ENCODE measurements at places on chromosomes 2 and 18. TPM values are rescaled to one million over a fixed set of nuclear protein-coding genes. Genes with fewer than 3 reads are reported as not detected.

DNA sequence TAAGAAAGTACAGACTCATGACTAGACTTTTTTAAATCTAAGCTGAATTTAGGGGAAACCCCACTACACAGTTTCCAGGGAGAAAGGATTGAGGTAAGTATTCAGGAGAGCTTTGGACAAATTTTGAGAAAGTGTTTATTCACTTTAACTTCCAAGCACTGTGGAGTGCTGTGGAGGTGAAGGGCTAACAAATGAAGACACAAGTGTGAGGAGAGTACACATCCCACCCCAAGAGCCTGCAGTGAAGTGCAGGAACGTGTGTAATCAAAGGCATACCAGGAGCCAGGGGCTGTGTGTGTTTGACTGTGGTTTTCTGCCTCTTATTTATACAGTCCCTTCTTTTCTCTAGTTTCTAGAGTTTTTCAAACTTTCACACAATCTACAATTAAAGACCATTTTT lies 118.3 kb downstream of the CMPK2 start:
- no peak overlapping the region for H3K4me3 ChIP-seq
- H3K27me3 ChIP-seq: no peaks in the 10 kb centered on the region
- no peaks in the 10 kb centered on the region for H3K36me3 ChIP-seq
- peaks cover 9% of the 10 kb centered on the region for H3K4me1 ChIP-seq
- DNase-seq: no peak

DNA sequence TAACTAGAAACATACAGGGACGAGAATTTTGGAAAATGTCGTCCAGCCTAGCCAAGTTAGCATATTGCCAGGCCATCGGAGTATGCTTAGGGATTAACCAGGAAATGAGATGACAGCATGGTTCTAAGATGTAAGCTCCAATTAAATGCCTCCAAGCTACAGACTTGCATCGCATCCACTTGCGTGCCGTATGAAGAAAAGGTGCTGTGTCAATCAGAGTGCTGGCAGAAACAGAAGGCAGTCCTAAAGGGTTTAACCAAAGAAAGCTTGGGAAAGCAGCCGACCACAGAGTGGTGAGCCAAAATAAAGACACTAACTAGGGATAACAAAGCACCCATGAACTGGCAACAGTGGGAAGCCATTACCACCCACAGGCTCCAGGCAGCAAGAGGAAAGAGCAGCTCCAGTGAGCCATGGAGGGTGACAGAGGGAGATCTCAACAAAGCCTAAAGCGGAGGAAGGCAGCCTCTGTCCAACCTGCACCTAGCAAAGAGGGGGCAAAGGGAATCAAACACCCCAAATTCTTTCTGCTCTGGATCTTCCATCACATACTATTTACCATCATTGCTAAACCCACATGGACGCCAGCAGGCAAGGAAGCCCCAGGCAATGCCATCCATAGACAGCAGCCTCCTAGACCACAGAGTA lies 27.6 kb upstream of the SOCS6 start:
- no peak for DNase-seq
- no peaks in the 10 kb centered on the region for H3K4me1 ChIP-seq
- H3K27ac ChIP-seq: no peak overlapping the region
- no peak overlapping the region for H3K4me3 ChIP-seq
- H3K36me3 ChIP-seq: no peaks in the 10 kb centered on the region
- no peaks in the 10 kb centered on the region for H3K27me3 ChIP-seq

DNA sequence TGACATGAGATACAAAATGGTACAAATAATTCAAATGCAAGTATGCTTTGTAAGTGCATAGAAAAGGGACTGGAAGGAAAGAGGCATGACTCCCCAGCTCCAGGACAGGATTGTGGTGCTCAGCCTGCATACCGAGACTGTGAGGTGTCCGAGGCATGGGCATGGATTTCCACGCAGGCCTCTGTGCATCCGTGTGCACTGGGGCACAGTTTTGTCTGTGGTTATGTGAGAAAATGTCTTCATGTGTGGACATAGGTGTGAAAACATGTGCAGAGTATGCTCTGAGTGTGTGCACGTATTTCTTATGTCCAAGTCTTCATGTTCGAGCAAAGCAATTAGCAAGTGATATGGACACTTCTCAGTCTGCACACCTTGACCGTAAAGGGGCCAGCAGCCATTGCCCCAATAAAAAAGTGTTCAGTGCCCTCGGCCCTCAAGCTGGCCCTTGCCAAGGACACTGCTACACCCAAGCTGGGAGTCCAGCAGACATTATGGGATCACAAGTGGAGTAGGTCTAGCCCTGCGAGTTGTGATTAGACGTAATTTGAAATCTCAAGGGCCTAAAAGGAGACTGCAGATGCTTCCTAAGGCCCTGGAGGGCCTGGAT lies 120.7 kb downstream of the CYP26B1 start:
- H3K36me3 ChIP-seq: no peaks in the 10 kb centered on the region
- DNase-seq: peak; percentile 30

DNA sequence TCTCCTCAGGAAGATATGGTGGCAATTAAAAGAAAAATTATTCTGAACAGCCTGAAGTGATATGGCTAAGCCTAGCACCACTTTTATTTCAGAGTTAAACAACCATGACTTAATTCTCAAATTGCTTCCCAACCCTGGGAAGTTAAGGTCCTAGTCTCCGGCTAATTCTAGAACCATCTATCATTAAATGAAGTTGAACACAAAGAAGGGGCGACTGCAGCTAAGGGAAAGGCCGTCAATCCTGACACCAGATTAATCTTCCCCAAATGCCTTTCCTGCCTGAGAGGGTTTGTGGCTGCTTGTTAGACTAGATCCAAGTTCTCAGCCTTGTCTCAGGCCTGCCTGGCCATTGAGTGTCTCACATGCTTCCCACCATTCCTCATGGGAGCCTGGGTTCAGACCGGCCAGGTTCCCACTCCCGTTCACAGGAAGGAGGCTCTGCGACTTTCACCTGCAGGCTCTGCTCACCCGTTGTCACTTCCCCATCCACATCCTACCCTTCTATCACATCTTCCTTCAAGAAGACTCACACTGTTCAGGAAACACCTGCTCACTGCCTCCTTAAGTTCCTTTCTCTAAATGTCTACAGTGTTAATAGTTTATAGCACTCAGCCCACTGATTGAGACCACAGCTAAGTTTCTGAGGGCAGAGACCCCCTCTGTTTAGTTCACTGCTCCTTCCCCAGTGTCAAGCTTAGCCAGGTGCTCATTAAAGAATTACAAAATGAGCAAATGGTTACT lies 282.9 kb upstream of the REV1 start:
- H3K4me3 ChIP-seq: no peak overlapping the region
- no peak for DNase-seq
- H3K27ac ChIP-seq: peak overlapping the region; percentile 61
- no peaks in the 10 kb centered on the region for H3K36me3 ChIP-seq
- no peaks in the 10 kb centered on the region for H3K4me1 ChIP-seq

DNA sequence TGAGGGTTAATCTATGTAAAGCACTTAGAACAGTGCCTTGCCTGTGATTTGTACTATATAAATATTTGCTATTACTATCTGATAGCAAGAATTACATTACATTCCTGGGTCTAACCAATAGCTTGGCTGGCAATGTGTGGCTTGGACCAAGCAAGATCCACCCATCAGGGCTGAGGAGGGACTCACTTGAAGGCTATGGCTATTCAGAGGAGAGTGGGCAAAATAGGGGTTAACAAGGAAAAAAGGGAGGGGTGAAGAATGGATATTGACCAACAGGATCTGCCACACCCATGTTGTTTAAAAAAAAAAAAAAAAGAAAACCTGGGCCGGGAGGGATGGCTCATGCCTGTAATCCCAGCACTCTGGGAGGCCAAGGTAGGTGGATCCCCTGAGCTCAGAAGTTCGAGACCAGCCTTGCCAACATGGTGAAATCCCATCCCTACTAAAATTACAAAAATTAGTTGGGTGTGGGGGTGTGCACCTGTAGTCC lies 20.0 kb upstream of the TMBIM1 start:
- peaks cover 18% of the 10 kb centered on the region for H3K4me1 ChIP-seq
- peak overlapping the region; percentile 77 for H3K27ac ChIP-seq
- H3K36me3 ChIP-seq: no peaks in the 10 kb centered on the region
- no peak for DNase-seq

Gene CAPN13
- total RNA-seq: 19.2 TPM

Gene ITGAV
- 67.0 TPM for total RNA-seq

Gene UGT1A10
- total RNA-seq: not detected

Gene NT5C1B
- not detected for total RNA-seq

All from upper lobe of right lung (tissue), 1 donor.